Fibroblast of lung (primary cell): ENCODE measurements at places on chromosomes 3 and 15. TPM values are rescaled to one million over a fixed set of nuclear protein-coding genes. Genes with fewer than 3 reads are reported as not detected.
A peak's percentile ranks its signal among the peaks of the same experiment; 100 is the strongest.

DNA sequence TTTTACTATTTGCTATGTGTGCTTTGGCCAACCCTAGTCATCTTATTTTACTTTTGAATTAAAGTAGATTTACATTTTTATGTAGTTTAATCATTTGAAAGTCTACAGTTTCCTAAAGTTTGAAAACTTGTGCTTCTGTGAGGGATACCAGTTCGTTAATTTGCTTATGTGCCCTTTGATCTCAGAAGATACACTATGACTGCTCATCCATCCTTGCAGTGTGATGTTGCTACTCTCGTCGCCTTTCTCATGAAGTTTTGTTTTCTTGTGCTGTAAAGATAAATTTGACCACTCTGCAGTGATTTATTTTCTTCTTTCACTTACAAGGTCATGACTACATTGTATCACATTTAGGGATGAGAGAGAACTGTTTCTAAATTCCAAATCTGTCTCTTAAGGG lies 16.3 kb downstream of the SNRPN start:
- H3K4me1 ChIP-seq, result no peaks in the 10 kb centered on the region
- DNase-seq, result no peak
- no peak overlapping the region for H3K27ac ChIP-seq
- no peaks in the 10 kb centered on the region for H3K27me3 ChIP-seq
- H3K36me3 ChIP-seq, result no peaks in the 10 kb centered on the region

DNA sequence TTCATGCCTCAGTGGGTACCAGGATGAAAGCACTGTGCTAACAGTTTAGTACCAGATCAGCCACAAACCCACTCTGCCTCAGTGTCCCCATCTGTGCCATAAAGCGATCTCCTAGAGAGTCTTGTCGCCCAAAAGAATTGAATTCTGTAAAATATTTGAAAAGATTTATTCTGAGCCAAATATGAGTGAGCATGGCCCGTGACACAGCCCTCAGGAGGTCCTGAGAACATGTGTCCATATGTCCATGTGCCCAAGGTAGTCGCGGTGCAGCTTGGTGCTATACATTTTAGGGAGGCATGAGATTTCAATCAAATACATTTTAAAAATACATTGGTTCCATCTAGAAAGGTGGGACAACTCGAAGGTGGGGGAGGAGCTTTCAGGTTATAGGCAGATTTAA lies 15.4 kb upstream of the NOX5 start:
- no peak overlapping the region for H3K27ac ChIP-seq
- H3K4me3 ChIP-seq, result no peak overlapping the region
- no peak for DNase-seq
- no peaks in the 10 kb centered on the region for H3K36me3 ChIP-seq
- peaks cover 2% of the 10 kb centered on the region for H3K27me3 ChIP-seq

DNA sequence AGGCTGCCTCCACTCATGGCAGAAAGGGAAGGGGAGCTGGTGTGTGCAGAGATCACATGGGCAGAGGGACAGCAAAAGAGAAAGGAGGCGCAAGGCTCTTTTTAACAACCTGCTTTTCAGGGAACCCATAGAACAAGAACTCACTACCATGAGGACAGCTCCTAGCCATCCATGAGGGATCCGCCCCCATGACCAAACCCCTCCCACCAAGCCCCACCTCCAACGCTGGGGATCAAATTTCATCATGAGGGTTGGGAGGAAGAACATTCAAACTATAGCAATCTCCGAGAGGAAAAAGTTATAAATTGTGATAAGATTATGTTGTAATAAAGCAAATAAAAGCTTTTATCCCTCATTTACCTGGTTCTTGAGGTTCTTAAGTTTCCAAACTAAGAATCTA lies 84.7 kb upstream of the LMCD1 start:
- no peak overlapping the region for H3K4me3 ChIP-seq
- no peaks in the 10 kb centered on the region for H3K27me3 ChIP-seq
- peak; percentile 22 for DNase-seq
- H3K4me1 ChIP-seq, result no peaks in the 10 kb centered on the region
- no peaks in the 10 kb centered on the region for H3K36me3 ChIP-seq

DNA sequence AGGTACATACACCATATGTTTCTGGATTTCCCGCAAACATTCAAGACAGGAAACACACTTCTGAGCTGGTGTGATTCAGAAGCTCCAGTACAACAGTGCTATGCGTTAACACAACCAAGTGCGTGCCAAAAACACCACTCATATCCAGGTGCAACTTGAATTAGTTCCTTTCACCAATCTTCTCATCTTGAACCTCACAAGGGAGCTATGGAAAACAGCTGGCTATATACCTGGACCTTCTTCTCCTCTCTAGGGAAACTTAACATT lies 31.3 kb downstream of the SUSD5 start:
- no peak overlapping the region for H3K4me3 ChIP-seq
- H3K27me3 ChIP-seq, result no peaks in the 10 kb centered on the region
- peak; percentile 53 for DNase-seq
- no peaks in the 10 kb centered on the region for H3K4me1 ChIP-seq
- H3K27ac ChIP-seq, result no peak overlapping the region

DNA sequence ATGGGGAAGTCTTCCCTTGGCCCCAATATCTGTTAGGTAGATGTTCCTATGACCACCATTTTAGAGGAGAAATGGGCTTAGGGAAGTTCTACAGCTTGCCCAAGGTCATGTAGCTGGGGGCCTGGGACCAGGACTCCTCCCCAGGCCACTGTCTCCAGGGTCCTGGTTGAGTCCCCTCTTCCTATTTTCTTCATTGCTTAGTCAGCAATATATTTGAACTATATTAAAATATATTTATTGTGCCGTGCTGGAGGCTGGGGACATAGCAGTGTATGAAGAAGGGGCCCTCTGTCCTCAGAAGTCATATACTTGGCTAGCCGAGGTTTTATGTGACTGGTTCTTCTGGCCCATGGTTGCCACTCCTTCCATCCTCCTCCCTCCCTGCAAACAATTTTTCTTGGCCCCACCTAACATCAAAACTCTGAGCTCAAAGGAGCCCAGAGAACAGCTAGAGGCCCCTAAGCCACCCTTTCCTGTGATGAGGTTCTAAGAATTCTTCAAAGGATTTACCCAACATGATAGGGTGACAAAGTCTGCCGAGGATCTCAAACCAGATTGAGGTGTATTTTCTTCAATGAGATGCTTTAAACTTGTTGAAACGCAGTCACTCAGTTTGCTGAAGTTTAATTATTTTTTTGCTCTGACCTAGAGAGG lies 121.2 kb upstream of the RASGRP1 start:
- no peaks in the 10 kb centered on the region for H3K4me1 ChIP-seq
- H3K4me3 ChIP-seq, result no peak overlapping the region
- no peak for DNase-seq
- no peak overlapping the region for H3K27ac ChIP-seq

DNA sequence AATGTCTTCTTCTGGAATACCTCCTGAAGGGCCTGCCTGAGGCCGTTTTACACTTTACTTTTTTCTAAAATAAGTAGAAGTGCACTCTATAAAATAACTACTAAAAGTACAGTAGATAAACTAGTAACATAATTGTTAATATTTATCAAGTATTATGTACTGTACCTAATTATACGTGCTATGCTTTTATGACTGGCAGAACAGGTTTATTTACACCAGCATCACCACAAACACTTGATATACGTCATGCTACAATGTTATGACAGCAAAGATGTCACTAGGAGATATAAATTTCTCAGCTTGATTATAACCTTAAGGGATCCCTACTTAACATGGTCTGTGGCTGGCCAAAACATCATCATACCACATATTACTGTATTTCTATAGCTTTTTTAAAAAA lies 29.4 kb downstream of the DLG1 start:
- no peaks in the 10 kb centered on the region for H3K36me3 ChIP-seq
- H3K4me3 ChIP-seq, result no peak overlapping the region
- no peak for DNase-seq
- H3K27ac ChIP-seq, result no peak overlapping the region
- no peaks in the 10 kb centered on the region for H3K27me3 ChIP-seq
- no peaks in the 10 kb centered on the region for H3K4me1 ChIP-seq

GRCh38 chr15:61768131-61768530 lies 292.1 kb downstream of the VPS13C start:
- no peaks in the 10 kb centered on the region for H3K36me3 ChIP-seq
- H3K4me1 ChIP-seq, result no peaks in the 10 kb centered on the region
- no peaks in the 10 kb centered on the region for H3K27me3 ChIP-seq
- no peak overlapping the region for H3K27ac ChIP-seq

GRCh38 chr15:41894251-41894790 lies 468 bp upstream of the SPTBN5 start:
- H3K27me3 ChIP-seq, result no peaks in the 10 kb centered on the region
- H3K4me1 ChIP-seq, result peaks cover 11% of the 10 kb centered on the region
- no peak overlapping the region for H3K4me3 ChIP-seq
- peaks cover 2% of the 10 kb centered on the region for H3K36me3 ChIP-seq

DNA sequence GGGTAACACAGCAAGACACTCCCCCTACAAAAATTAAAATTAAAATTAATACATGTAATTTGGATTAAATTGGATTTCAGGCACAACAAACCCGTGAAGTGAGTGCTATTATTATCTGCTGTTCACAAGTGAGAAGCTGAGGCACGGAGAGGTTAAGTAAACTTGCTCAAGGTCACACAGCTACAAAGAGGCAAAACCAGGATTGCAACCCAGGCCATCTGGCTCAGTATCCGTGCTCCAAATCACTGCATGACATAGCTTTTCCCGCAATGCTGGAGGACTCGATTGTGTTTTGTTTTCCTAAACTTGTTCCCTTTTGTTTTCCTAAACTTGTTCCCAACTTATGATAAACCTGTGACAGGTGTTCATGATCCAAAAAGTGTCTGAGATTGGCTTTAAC lies 19.9 kb upstream of the C15orf39 start:
- DNase-seq, result no peak
- no peaks in the 10 kb centered on the region for H3K36me3 ChIP-seq
- peaks cover 9% of the 10 kb centered on the region for H3K4me1 ChIP-seq
- H3K27ac ChIP-seq, result no peak overlapping the region
- H3K4me3 ChIP-seq, result no peak overlapping the region

- no peaks in the 10 kb centered on the region for H3K4me1 ChIP-seq
- no peaks in the 10 kb centered on the region for H3K27me3 ChIP-seq
These were observed 620.8 kb upstream of the MDFIC2 start for GRCh38 chr3:70933105-70933810.

DNA sequence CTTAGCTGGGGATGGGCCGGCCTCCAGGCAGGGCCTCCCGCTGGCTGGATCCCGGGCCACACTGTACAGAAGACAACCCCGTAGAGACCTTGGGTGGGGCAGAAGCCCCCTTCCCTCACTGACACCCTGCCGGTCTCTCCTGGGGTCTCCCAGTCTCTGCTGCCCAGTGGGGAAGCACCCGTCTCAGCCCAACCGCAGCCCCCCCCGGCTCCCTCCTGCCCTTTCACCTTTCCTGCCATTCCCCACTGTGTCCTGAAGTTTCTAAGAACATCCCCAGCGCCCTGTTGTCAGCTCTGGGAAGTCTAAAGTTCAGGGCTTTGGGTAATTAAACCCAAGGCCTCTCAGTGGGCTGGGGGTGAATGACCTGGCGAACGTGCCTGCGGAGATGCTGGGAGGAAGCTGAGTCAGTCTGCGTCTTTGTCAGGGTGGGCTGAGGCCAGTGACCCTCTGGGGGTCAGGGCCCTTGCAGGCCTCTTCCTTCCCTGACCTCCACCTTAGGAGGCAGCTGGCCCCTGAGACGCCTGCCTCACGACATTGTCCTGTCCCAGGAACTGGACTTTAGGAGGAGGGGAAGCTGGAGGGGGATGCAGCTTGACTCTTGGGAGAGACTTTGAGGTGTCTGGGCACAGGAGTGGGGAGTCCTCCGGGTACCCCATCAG lies 1.4 kb upstream of the SLC51A start:
- H3K4me1 ChIP-seq, result peaks cover 5% of the 10 kb centered on the region
- no peak for DNase-seq
- H3K36me3 ChIP-seq, result no peaks in the 10 kb centered on the region
- H3K27ac ChIP-seq, result no peak overlapping the region
- peaks cover 7% of the 10 kb centered on the region for H3K27me3 ChIP-seq
- no peak overlapping the region for H3K4me3 ChIP-seq

DNA sequence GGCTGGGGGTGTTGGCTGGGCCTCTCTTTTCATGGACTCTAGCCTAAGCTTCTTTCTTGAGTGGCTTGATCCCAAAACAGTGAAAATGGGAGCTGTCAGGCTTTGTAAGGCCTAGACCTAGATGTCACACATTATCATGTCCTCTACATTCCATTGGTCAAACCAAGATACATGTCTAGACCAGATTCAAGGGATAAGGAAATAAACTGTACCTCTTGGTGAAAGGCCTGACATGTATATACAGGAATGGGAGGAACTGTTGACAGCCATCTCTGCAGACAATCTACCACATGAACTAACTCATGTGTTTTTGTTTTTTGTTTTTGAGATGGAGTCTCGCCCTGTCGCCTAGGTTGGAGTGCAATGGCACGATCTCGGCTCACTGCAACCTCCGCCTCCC lies 11.1 kb upstream of the RPP25 start:
- H3K27ac ChIP-seq, result no peak overlapping the region
- no peak for DNase-seq
- H3K27me3 ChIP-seq, result no peaks in the 10 kb centered on the region
- no peak overlapping the region for H3K4me3 ChIP-seq
- no peaks in the 10 kb centered on the region for H3K36me3 ChIP-seq
- no peaks in the 10 kb centered on the region for H3K4me1 ChIP-seq

GRCh38 chr3:196216681-196217211 lies 412 bp downstream of the SLC51A start:
- H3K27ac ChIP-seq, result no peak overlapping the region
- H3K4me3 ChIP-seq, result no peak overlapping the region
- peaks cover 5% of the 10 kb centered on the region for H3K4me1 ChIP-seq
- H3K36me3 ChIP-seq, result no peaks in the 10 kb centered on the region
- no peak for DNase-seq
- H3K27me3 ChIP-seq, result peaks cover 7% of the 10 kb centered on the region

DNA sequence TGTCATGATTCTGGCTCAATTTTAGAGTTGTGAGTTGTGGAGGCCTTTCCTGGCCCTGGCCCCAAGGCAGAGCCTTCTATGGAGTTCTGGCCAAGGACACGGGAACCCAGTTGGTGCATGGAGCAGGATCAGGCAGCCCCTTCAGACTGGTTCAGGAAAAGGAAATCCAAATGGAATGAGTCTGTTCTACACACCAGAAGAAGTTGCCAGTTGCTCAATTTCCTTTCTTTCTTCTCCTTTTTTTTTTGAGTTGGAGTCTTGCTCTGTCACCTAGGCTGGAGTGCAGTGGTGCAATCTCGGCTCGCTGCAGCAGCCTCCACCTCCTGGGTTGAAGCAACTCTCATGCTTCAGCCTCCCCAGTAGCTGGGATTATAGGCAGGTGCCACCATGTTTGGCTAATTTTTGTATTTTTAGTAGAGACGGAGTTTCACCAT lies 28.9 kb upstream of the BHLHE40 start:
- no peak overlapping the region for H3K27ac ChIP-seq
- no peaks in the 10 kb centered on the region for H3K27me3 ChIP-seq
- H3K4me1 ChIP-seq, result no peaks in the 10 kb centered on the region
- no peak for DNase-seq
- H3K4me3 ChIP-seq, result no peak overlapping the region

- H3K27me3 ChIP-seq, result no peaks in the 10 kb centered on the region
- no peak overlapping the region for H3K4me3 ChIP-seq
- H3K27ac ChIP-seq, result no peak overlapping the region
- H3K4me1 ChIP-seq, result no peaks in the 10 kb centered on the region
- H3K36me3 ChIP-seq, result no peaks in the 10 kb centered on the region
These were observed 402.4 kb downstream of the MAGI1 start for GRCh38 chr3:65636326-65636725.

GRCh38 chr15:49063402-49064280 lies 17.4 kb upstream of the SECISBP2L start:
- H3K27me3 ChIP-seq, result no peaks in the 10 kb centered on the region
- no peaks in the 10 kb centered on the region for H3K36me3 ChIP-seq
- H3K27ac ChIP-seq, result no peak overlapping the region
- H3K4me1 ChIP-seq, result peaks cover 5% of the 10 kb centered on the region
- H3K4me3 ChIP-seq, result no peak overlapping the region
- DNase-seq, result no peak

The BFSP2 gene
- not detected in 2 replicates for polyA plus RNA-seq

The GOLGA8M gene
- polyA plus RNA-seq, result 0.17 TPM in 1 of 2 replicates, not detected in the other

The ZIC4 gene
- not detected in 2 replicates for polyA plus RNA-seq

The PRSS50 gene
- not detected in 2 replicates for polyA plus RNA-seq

The SEMA3F gene
- 5.1 and 21.2 TPM in 2 replicates for polyA plus RNA-seq

The CLDN18 gene
- not detected in 2 replicates for polyA plus RNA-seq
